ENCODE measurements at places on chromosomes 13 and 19. TPM values are rescaled to one million over a fixed set of nuclear protein-coding genes. Genes with fewer than 3 reads are reported as not detected.

RXFP2 gene
- polyA plus RNA-seq, result not detected

DNA sequence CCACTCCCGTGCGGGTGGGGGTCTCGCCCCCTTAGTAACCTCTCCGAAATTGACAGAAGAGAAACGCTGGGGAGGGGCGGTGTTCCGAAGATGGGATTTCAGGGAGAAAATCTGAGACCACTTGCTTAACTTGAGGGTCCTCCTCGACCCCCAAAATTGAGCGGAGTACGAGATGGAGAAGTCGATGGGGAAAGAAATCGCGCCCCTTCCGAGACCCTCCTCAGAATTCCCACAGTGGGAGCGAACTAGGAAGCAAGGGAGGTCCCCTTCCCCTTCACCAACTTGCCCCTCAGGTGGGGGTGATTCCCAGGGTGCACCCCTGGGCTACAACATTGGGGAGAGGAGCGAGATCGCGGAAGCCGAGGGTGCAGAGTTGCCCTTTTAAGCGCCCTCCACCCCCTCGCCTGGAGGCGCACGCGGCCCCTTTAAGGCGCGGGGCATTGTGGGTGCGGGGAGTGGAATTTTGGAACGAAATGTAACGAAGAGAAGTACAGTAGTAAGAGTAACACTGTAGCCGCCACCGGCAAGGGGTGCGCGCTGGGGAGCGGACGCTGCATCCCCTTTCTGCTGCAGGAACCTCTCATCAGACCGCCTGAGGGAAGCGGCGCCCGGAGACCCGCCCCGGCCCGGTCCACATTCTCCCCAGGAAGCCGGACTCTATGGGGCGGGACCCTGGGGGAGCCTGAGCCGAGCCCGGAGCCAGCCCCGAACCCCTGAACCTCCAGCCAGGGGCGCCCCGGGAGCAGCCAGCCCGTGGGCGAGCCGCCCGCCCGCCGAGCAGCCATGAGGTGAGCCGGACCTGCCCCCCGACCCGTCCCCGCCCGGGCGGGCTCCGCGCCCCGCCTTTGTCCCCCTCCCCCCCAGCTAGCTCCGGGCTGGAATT, at the start of gene VASP:
TSS of gene VASP (plus strand) at position 491 of the 883 bp plus-strand sequence. CDS start at position 784, 293 bp downstream.
- DNase-seq, result peak; percentile 89

- DNase-seq, result no peak
These were observed 28.4 kb downstream of the SAE1 start for GRCh38 chr19:47158879-47159503.

GRCh38 chr13:94534166-94534565, 54.7 kb upstream of the DCT start:
- no peak for DNase-seq

TRMT1 gene
- 25.9 TPM for polyA plus RNA-seq

Measured in brain (organoid and tissue), 16 donors.